ENCODE measurements at places on chromosomes 2 and 18. TPM values are rescaled to one million over a fixed set of nuclear protein-coding genes. Genes with fewer than 3 reads are reported as not detected.

ZSWIM2 gene
- total RNA-seq, result not detected

DNA sequence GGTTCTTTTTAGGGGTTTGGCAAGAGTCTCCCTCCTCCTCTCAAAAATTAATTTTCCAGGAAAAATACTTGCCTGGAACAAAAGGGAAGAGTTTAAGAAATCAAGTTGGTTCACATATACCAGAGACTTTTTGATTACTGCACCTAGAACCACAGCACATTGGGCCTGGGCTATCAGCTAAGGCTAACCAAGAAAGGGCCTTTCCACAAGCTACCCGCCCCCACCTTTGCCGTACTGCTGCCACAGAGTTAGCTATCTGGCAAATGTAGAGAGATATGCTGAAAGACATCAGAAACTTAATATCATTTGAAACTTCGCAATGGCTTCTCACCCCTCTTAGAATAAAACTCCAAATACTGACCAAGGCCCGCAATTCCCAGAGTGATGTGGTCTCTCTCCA lies 76.9 kb downstream of the AAK1 start:
- H3K36me3 ChIP-seq, result no peaks in the 10 kb centered on the region
- no peaks in the 10 kb centered on the region for H3K27me3 ChIP-seq
- peaks cover 21% of the 10 kb centered on the region for H3K4me1 ChIP-seq
- peak overlapping the region; percentile 18 for H3K27ac ChIP-seq
- no peak for DNase-seq

CPSF3 gene
- total RNA-seq, result 20.9 TPM

GRCh38 chr18:39494211-39494896 lies 1928.8 kb upstream of the CELF4 start:
- no peak overlapping the region for H3K27ac ChIP-seq
- H3K4me3 ChIP-seq, result no peak overlapping the region
- no peaks in the 10 kb centered on the region for H3K27me3 ChIP-seq
- no peaks in the 10 kb centered on the region for H3K4me1 ChIP-seq

- H3K4me1 ChIP-seq, result peaks cover 9% of the 10 kb centered on the region
- H3K27ac ChIP-seq, result no peak overlapping the region
- H3K4me3 ChIP-seq, result no peak overlapping the region
- DNase-seq, result no peak
- no peaks in the 10 kb centered on the region for H3K27me3 ChIP-seq
These were observed 122.8 kb downstream of the PXDN start for GRCh38 chr2:1621501-1621900.

TGFA gene
- total RNA-seq, result 0.97 TPM

DNAH7 gene
- 0.50 TPM for total RNA-seq

CFAP65 gene
- not detected for total RNA-seq

DNA sequence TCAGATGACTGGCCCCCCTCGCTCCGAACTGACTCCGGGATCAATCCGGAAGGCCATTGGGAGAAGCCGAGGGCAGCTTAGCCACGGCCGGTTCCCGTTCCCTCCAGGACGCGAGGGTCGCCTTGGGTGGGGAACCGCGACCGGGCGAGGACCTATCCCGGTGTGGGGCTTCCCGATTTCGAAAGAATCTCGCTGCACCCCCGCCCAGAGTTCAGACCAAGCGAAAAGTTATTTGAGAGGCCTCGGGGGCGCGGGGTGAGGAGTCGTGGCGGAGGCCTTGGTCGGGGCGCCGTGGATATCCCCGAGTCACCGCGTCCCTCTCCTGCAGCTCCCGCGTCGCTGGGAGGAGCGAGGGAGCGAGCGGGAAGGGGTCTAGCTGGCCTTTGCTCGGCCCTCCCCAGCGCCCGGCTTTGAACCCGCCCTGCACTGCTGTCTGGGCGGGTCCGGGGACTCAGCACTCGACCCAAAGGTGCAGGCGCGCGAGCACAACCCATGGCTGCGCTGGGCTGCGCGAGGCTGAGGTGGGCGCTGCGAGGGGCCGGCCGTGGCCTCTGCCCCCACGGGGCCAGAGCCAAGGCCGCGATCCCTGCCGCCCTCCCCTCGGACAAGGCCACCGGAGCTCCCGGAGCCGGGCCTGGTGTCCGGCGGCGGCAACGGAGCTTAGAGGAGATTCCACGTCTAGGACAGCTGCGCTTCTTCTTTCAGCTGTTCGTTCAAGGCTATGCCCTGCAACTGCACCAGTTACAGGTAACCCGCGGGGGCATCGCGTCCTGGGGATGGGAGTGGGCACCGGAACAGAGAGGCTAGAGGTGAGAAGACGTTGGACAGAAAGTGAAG lies at the start of gene CYP27A1:
TSS of gene CYP27A1 (plus strand) at position 457 of the 837 bp plus-strand sequence. CDS start at position 493, 36 bp downstream.
- peak; percentile 54 for DNase-seq
- H3K36me3 ChIP-seq, result no peaks in the 10 kb centered on the region
- H3K4me1 ChIP-seq, result peaks cover 3% of the 10 kb centered on the region
- H3K27ac ChIP-seq, result peak within 1 kb of the TSS; percentile 81
- H3K27me3 ChIP-seq, result peaks cover 5% of the 10 kb centered on the region

POMC gene
- 3.0 TPM for total RNA-seq

DNA sequence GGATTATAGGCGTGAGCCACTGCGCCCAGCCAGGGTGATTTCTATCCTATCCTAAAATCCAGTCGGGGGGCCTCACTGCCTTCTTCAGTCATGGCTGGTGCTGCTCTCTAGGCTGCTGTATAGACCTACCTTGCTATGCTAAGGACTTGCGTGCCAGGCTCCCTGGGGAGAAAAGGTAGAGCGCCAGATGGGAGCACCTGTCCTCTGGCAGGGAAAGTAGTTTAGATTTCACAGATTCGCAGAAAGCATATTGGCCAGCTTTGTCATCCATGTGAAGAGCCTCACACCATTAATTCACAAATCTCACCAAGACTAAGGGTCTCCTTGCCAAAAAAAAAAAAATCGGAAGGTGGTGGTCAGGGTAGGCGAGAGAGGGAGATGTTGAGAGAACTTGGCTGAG lies 217.6 kb downstream of the ATAD2B start:
- H3K36me3 ChIP-seq, result peaks cover 39% of the 10 kb centered on the region
- H3K27ac ChIP-seq, result no peak overlapping the region
- H3K4me1 ChIP-seq, result peaks cover 10% of the 10 kb centered on the region
- H3K27me3 ChIP-seq, result no peaks in the 10 kb centered on the region
- H3K4me3 ChIP-seq, result no peak overlapping the region
- DNase-seq, result no peak

GRCh38 chr2:206075113-206075512 lies 10.9 kb downstream of the INO80D start:
- no peaks in the 10 kb centered on the region for H3K4me1 ChIP-seq
- H3K4me3 ChIP-seq, result no peak overlapping the region
- H3K27me3 ChIP-seq, result no peaks in the 10 kb centered on the region
- no peaks in the 10 kb centered on the region for H3K36me3 ChIP-seq
- DNase-seq, result no peak

DNA sequence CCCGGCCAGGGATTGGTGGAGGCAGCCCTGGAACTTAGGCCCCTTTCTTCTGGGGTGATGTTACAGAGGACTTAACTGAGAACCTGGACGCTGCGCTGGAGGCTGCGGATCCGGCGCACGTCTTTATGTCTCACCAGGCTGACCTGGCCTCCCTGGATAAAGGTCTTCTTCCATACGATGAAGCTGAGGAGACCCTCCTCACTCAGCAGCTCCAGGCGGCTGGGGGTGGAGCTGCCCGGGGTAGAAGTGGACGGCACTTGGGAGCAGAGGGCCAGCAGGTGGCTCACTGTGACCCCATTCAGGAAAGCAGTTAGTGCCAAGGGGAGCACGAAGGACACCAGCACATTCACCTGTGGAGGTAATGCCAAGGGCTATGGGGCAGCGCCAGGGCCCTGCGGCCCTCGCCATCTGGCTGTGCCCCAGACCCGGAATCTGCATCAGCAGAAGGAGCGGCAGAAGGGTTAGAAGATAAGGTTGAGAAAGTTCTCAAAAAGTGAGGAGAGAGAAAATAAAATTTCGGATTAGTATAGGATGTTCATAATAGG lies 8.0 kb downstream of the NTSR2 start:
- H3K27me3 ChIP-seq, result peaks cover 31% of the 10 kb centered on the region
- H3K27ac ChIP-seq, result no peak overlapping the region
- no peaks in the 10 kb centered on the region for H3K4me1 ChIP-seq
- no peak overlapping the region for H3K4me3 ChIP-seq
- DNase-seq, result no peak

GRCh38 chr2:11155381-11156035 lies at the start of gene SLC66A3:
Gene SLC66A3 (plus strand): TSS chr2:11155467. CDS start chr2:11155547, 80 bp downstream.
- H3K27ac ChIP-seq, result peak within 1 kb of the TSS; percentile 95
- H3K36me3 ChIP-seq, result peaks cover under 1% of the 10 kb centered on the region
- no peaks in the 10 kb centered on the region for H3K27me3 ChIP-seq
- peak within 1 kb of the TSS; percentile 92 for H3K4me3 ChIP-seq
- peaks cover 15% of the 10 kb centered on the region for H3K4me1 ChIP-seq
- DNase-seq, result no peak

EMX1 gene
- not detected for total RNA-seq

COL3A1 gene
- 120 TPM for total RNA-seq

GRCh38 chr2:180669016-180669415 lies 311.4 kb upstream of the UBE2E3 start:
- no peaks in the 10 kb centered on the region for H3K36me3 ChIP-seq
- no peak overlapping the region for H3K4me3 ChIP-seq
- H3K27ac ChIP-seq, result no peak overlapping the region
- H3K27me3 ChIP-seq, result no peaks in the 10 kb centered on the region
- H3K4me1 ChIP-seq, result no peaks in the 10 kb centered on the region
- no peak for DNase-seq

DNA sequence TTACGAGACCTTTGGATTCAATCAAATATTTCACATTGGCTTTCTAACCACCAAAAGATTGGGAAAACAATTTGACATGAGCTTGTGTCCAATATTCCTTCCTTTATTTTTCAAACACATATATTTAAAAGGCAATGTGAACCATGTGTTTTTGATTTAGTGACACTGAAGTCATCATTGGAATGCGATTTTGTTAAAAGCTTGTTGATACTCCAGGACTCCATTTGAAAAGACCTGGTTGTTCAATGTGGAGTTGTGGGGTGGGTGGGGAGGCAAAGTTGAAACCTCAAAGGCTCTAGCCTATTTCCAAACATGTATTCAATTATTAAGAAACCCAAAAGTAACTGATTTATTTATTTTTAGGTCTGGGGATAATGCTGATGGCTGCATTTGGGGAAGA lies 114.1 kb upstream of the TRIB2 start:
- H3K4me1 ChIP-seq, result peaks cover 10% of the 10 kb centered on the region
- H3K36me3 ChIP-seq, result no peaks in the 10 kb centered on the region
- no peaks in the 10 kb centered on the region for H3K27me3 ChIP-seq
- H3K27ac ChIP-seq, result no peak overlapping the region
- no peak overlapping the region for H3K4me3 ChIP-seq
- no peak for DNase-seq

DNAJC5G gene
- 0.93 TPM for total RNA-seq

DNA sequence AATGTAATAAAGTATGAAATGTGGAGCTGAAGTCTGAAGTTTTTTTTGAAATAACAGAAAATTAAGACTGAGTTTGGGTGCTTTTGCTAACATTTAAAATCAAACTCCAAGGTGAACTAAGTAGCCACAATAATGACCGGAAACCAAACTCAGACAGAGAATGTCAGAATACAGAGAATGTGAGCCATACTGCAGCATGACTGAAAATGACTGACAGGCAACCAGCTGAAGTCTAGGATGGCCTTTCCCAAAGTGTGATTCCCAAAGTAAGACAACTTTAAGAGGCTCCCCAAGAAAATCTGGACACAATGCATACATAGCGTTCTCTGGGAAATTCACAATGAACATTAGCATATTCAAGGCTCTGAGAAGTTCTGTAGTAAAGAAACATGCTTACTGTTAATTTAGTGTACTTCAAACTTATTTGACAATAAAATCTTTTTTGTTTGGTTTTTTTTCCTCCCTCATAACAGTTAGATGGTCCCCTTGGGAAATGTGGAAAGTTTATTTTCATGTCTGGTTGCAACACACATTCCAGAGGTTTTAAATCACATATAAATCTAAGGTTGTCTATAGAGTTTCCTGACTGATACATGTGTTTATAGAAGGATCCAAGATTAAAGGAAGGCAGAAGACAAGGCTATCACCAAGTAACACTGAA lies 28.6 kb downstream of the PLA2R1 start:
- no peaks in the 10 kb centered on the region for H3K27me3 ChIP-seq
- no peak for DNase-seq
- peaks cover under 1% of the 10 kb centered on the region for H3K4me1 ChIP-seq
- no peaks in the 10 kb centered on the region for H3K36me3 ChIP-seq

HOXD3 gene
- 1.3 TPM for total RNA-seq

GRCh38 chr18:70469916-70470315 lies 181.1 kb downstream of the SOCS6 start:
- DNase-seq, result no peak
- H3K27me3 ChIP-seq, result no peaks in the 10 kb centered on the region

DNA sequence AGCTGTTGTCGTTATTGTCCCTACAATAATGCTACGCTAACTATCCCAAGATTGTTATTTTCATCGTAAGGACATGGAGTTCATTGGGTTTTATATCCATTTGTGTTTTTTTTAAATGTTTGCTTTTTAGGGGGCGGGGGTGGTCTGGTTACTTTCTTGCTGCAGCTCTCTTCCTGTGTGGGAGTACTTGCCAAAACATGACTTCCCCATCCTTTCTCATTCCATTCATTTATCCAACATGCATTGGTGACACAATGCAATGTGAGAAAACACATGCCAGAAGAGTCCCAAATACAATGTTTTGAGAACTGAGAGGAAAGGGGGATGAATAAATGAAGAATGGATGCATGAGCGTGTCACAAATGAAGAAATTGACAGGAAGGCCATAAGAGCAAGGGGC lies 55.9 kb downstream of the E2F6 start:
- no peaks in the 10 kb centered on the region for H3K36me3 ChIP-seq
- no peaks in the 10 kb centered on the region for H3K27me3 ChIP-seq
- DNase-seq, result no peak
- H3K4me1 ChIP-seq, result peaks cover 31% of the 10 kb centered on the region

GRCh38 chr2:174594456-174594855 lies 3.1 kb downstream of the WIPF1 start:
- peaks cover 63% of the 10 kb centered on the region for H3K4me1 ChIP-seq
- no peak overlapping the region for H3K27ac ChIP-seq
- no peaks in the 10 kb centered on the region for H3K27me3 ChIP-seq
- no peaks in the 10 kb centered on the region for H3K36me3 ChIP-seq
- DNase-seq, result no peak

GRCh38 chr2:196449083-196449482 lies 190.4 kb upstream of the CCDC150 start:
- H3K4me3 ChIP-seq, result no peak overlapping the region
- no peaks in the 10 kb centered on the region for H3K36me3 ChIP-seq
- DNase-seq, result no peak
- no peak overlapping the region for H3K27ac ChIP-seq
- H3K27me3 ChIP-seq, result no peaks in the 10 kb centered on the region

- H3K4me1 ChIP-seq, result no peaks in the 10 kb centered on the region
- H3K4me3 ChIP-seq, result no peak overlapping the region
- no peak for DNase-seq
- no peak overlapping the region for H3K27ac ChIP-seq
- H3K27me3 ChIP-seq, result no peaks in the 10 kb centered on the region
These were observed 536.9 kb downstream of the TMX3 start for GRCh38 chr18:68177807-68178702.

HOXD8 gene
- total RNA-seq, result 1.8 TPM

CFC1 gene
- total RNA-seq, result not detected
